ENCODE measurements at places on chromosomes 16 and 17.

DNA sequence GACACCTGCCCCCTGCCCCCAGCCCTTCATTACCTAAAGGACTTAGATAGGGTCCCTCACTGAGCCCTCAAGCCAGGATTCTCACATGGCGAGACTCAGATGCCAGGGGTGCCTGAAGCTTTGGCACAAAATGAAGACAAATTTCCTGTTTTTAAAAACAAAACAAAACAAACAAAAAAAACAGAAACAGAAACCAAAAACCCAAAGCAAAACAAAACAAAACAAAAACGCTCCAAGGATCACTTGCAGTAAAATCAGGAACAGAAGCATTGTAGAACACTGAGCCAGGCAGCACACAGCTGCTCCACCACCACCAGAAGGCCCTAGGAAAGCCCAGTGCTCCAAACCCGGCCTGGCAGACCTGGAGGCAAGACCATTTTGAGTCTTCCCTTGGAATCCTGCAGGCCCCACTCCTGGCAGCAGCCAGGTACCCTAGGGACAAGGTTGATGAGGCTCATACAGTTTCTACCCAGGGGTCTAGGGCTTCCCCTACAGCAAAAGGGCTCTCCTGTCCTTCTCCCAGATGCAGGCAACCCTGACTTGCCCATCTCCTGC is 20.8 kb downstream of the MYO18A start:
- no peak for DNase-seq

DNA sequence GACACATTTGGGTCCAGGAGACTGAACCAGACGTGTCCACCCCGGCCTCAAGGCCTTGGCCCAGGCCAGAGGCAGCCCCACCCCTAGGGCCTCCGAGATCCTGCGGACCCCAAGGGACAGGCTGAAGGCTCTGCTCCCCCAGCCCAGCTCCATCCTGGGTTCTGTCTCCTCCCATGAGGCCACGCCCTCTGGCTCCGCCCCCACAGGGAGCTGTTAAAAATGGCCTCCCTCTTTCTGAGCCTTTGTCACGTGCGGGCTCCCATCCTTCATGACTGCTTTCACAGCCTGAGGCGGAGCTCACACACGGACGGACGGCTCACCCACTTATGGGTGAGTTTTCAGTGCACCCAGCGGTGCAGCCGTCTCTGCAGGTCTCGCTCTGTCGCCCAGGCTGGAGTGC is 6.5 kb upstream of the CACNA1H start:
- DNase-seq: no peak

DNA sequence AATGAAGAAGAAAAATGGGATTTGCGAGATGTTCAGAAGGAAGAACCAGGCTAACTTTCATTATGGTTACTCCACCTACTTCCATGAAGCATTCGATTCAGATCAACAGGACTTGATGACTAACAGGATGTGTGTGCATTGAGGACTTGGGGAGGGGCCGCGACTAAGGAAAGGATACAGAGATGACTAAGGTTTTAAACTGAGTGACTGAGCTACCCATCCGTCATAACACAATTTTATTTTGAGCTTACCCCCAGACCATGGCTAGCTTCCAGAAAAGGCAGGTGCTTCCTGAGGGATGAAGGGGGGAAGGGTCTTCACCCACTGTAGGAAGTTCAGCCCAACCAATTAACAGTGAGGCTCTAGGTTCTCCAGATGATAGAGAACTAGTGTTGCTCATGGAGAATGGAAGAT is 2.5 kb upstream of the CDYL2 start:
- DNase-seq: peak; percentile 89

- DNase-seq: peak; percentile 64
Measured at GRCh38 chr16:4625560-4626159, 1.0 kb downstream of the MGRN1 start.

DNA sequence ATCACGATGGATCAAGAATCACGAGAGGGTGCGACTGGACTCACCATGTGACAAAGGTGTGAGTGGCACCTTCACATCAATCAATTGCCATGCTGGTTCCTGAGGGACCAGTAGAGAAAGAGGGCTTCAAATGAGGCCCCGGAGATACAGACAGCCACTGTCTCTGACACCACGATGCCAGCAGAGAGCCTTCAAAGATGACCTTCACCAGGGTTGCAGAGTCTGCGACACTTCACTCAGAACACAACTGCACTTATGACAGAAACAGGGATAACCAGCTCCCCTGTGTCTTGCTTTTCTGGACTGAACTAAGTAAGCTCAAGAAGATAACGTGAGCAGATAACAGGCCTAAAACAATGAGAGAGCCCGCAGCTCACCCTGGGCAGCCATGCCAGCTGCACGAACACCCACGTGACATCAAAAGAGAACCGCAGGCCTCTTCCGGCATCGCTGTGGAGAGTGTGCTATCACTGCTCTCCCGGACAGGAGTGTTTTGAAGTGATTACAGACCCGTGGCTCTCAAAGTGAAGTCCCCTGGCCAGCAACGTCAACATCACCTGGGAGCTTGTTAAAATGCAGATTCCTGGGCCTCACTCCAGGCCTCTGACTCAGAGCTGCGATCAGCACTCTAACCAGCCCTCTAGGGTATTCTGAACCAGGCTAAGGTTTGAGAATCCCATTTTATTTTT is 36.4 kb downstream of the KLHDC4 start:
- no peak for DNase-seq

DNA sequence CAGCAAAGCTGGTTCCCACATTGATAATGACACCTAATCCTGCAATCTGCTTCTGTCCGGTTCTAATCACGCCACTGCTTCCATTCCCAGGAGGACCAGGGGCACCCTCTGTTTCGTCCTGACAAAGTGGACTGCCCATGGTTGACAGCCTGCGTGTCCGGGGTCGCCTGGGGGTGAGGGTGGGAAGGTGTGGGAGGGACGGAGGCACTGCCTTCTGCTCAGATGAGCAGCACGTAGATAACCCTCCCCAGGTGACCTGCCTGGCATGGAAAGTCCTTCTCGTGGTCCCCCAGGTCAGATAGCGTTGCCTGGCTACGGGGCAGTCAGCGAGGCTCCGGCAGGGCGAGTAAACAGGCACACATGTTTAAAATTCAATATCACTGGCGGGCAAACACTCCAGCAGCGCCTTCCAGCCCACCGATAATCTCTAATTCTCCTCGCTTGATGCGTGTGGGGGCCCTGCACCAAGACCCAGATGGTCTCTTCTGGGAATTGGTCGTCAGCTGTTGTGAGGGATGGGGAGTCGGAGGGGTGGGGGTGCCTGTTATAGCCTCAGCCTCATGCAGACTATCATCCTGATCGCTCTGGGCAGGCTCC is 132.2 kb downstream of the RAP1GAP2 start:
- no peak for DNase-seq

- no peak for DNase-seq
Measured at GRCh38 chr16:78230832-78231231, 131.4 kb downstream of the WWOX start.

DNA sequence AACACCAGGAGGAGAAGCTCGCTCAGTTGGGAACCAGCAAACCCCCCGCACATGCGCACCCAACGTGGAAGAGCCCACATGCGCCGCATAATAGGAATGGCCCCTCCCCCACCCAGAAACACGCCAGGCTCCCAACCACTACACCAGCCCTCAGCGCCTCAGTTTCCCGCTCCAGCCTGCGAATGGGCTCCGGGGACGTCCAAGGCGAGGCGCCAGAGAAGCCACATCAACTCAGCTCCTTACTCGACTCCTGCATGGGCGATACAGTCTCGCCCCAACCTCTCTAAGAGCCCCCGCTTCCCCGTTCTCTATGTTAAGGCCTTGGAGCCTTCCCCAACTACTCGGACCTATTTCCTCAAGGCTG is 504 bp downstream of the SRSF1 start:
- peak; percentile 87 for DNase-seq

DNA sequence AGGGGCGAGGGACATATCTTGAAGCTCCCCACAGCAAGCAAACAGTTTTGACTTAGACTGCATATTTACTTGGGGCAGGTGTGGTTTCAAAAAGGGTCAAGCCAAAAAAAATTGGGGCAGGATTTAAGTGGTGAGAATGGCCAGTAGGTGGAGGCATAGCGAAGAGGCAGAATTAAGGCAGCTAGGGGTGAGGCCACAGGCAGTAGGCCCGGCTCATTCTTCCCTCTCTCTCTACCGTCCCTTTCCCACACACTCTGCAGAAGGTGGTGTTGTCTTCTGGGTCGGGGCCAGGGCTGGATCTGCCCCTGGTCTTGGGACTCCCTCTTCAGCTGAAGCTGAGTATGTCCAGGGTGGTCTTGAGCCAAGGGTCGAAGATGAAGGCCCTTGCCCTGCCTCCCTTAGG is 2.6 kb downstream of the SHBG start:
- peak; percentile 84 for DNase-seq

DNA sequence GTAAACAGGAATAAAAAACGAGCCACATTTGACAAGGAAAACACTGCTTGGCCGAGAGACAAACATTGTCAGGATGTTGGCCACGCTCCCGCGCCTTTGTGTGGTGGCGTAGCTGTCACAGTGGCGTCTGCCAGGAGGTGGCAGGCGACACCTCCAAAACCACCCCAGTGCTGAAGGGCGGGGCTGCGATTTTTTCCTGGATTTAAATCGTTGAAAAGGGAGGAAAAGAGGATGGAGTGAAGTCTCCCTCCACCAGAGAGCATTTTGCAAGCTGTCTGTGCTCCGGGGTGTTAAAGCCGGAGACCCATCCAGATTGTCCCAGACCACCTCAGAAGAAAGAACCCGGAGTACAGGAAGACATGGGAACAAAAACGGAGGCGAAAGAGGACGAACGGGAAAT is 12.7 kb downstream of the MRM3 start:
- peak; percentile 82 for DNase-seq

DNA sequence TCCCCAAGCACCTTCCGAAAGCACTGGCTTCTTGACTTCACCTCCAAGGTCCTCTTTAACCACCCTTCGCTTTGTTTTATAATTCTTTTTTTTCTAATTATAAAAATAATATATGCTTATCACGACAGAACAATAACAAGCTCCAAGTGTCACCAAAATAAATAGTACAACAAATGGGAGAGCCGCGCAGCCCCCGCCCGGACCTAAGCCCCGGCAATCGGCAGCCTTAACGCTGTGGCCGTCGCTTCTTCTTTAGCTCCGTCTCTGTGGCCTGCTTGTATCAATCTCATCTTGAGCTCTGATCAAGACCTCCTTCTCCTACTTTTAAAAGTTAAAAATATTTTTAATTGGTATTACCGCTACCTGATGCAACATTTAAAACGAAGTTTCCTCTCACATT is 42.7 kb downstream of the CYB5D2 start:
- no peak for DNase-seq

DNA sequence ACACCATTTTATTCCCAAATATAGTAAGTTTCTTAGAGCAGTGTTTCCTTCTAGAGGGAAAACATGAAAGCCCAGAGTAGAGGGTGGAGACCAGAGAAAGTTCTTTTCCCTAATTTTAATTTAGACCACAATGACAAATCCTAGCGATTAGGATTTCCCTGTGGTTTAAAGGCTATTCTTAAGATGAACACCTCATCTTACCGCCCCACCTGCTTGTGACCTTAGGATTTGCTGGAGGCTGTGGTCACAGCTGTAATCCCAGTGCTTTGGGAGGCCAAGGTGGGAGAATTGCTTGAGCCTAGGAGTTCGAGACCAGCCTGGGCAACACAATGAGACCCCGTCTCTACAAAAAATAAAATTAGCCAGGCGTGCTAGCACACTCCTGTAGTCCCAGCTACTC is 51.1 kb downstream of the GPRC5B start:
- no peak for DNase-seq

DNA sequence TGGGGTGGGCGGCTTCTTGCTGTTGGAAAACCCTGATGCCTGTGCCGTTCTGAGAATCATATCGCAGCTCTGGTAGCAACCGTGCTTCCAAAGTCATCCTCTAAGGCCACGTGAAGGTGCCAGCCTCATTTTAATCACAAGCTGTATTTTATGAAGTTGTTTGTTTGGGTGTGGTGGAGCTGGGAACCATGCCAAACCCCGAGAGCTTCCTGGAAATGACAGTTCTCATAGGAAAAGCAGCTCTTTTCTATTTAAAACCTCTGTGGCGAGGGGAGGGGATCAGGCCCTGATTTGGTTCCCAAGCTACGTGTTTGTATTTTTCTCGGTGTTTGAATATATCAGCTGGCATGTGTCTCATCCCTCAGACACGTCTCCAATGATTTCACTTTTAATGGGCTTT is 21.7 kb downstream of the KNOP1 start:
- DNase-seq: peak; percentile 79

GRCh38 chr17:80217703-80218362 is 2.3 kb downstream of the SGSH start:
- DNase-seq: no peak

- peak; percentile 60 for DNase-seq
Measured at GRCh38 chr17:44307387-44308186, 814 bp upstream of the RUNDC3A start.

GRCh38 chr16:28473714-28474265 is 1.7 kb upstream of the NPIPB7 start:
- DNase-seq: peak; percentile 43

GRCh38 chr17:74547736-74548135 is 1.8 kb upstream of the CD300C start:
- peak; percentile 78 for DNase-seq

DNA sequence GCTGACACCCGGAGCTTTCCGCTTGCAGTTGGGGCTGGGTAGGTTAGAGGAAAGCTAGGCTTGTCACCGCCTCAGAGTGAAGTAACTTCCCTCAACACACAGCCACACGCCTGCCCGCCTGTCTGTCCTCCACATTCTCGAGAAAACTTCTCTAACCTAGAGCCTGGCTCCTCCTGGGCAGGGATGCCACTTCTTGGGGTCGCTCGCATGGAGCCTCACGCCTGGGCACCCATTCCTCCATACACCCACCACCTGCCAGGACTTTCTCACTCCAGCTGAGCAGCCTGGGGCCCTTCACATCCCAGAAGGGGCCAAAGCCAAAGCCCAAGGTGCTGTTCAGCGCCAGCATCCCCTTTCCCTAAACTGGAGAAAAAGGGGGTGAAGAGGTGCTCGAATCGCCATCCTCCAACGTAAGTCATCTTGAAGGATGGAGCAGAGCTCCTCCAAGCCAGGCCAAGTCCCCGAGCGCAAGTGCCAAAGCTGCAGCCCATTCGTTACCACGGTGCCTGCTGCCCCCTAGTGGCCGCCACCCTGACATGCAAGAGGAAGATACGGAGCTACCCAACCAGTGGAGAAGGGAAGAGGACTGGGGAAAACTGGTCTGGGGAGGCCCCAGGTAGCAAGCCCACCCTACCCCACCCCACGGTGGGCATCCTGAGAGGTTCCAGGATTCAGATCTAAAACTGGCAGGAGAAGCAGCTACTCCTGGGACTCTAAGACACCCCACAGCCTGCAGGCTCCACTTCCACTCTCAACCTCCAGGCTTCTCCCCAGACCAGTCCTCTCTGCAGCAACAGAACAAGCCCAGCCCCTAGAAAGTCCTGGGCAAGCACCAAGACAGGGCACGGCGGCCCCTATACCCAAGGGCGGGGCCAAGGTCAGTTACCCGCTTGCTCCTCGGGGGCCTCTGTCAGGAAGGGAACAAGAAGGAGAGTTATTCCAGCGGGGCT is 63.1 kb downstream of the MYO18A start:
- DNase-seq: peak; percentile 92

- no peak for DNase-seq
Measured at GRCh38 chr17:68581863-68582645, 19.1 kb downstream of the FAM20A start.

- DNase-seq: no peak
Measured at GRCh38 chr17:33389504-33390135, 96.5 kb upstream of the ASIC2 start.

GRCh38 chr17:50151937-50152547 is 1.6 kb upstream of the PPP1R9B start:
- peak; percentile 90 for DNase-seq
